ENCODE measurements at places on chromosomes 7 and 10.

- DNase-seq: no peak
These were observed 36.8 kb downstream of the LRRC72 start for GRCh38 chr7:16563281-16564022.

- no peak for DNase-seq
These were observed 391.0 kb downstream of the SUGCT start for GRCh38 chr7:40525764-40526163.

GRCh38 chr7:148336411-148336810 is 254.2 kb upstream of the C7orf33 start:
- no peak for DNase-seq

DNA sequence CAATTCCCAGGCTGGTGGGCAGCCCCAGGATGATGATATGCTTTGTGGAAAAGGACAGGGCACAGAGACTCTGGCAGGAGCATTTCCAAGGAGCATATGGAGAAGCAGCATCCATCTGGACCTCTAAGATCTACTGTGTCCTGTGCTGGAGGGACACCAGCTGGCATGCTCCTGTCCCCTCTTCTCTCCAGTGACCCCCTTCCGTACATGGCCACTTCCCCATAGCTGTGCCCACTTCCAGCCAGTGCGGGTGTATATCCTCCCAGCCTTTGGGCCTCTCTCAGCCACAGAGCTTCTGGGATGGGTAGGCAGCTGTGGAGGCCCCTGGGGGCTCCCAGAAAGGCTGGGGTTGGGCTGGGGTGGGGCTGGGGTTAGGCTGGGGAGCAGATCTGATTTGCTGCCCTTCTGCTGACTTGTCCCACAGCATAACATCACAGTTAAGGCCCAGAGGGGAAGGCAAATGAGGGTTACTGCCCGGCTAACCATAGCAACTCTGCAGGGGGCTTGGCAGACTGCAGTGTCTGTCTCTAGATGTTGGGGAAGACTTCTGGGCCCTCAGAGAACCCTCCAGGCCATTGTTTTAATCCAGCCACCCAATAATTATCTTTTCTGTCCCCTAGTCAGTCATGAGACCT is 6.3 kb downstream of the NPFFR1 start:
- no peak for DNase-seq

DNA sequence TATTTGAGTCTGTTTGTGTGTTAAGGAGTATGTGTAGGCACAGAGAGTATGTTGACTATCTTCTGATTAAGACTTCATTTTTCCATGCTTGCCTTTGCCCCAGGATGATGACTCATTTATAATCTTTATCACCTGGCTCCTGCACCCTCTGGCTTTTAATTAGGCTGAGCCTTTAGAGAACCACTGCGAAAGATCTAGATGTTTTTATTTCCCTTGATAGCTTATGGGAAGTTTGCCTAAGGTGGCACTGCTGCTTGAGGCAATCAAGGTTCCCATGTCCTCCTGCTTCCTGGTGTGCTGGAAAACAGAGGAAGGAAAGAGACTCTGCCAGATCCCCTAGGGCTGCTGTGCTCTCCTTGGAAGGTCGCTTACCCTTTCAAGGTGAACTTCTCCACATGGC is 114.6 kb downstream of the ARL4A start:
- no peak for DNase-seq

- DNase-seq: no peak
These were observed 222.3 kb upstream of the TMEM229A start for GRCh38 chr7:124255041-124255655.

DNA sequence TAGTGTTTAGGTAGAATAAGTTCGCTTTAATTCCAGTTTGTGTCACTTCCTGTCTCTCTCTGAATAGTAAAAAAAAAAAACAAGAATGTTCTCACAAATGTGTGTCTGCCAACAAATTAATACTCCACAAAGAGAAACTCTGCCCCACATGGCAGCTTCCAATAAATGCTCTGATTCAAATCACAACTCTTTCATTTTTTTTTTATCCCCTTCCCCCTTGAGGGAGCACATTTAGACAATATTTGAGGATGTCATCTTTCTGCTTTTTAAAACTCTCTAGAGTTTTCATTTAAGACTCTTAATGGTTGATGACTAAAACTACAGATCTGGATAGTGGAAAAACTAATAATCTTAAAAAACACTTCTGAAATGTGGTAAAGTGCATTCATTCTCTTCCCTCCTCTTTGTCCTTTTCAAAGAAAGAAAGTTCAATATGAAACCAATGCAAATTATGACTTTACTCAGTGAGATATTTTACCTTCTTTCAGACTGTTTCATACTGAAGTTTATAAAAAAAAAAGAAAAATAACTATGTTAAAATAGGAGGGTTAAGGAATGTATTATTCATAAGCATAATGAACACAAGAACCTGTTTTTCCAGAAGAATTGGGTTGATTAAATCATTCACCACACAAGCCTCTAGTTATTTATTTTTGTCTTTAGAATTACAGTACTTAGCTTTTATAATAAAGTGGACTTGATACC is 42.3 kb downstream of the ARID5B start:
- no peak for DNase-seq

All from NCI-H748 treated with DMSO at 0.1 percent for 48 hours (cell line).